Activated naive CD4-positive, alpha-beta T cell treated with anti-CD3 and anti-CD28 coated beads, Interleukin-2, amount 50 U/mL, for 16 hours (primary cell): ENCODE measurements at places on chromosomes 11 and 22.

GRCh38 chr11:102654761-102655160 is 29.6 kb upstream of the MMP20 start:
- no peak for DNase-seq

DNA sequence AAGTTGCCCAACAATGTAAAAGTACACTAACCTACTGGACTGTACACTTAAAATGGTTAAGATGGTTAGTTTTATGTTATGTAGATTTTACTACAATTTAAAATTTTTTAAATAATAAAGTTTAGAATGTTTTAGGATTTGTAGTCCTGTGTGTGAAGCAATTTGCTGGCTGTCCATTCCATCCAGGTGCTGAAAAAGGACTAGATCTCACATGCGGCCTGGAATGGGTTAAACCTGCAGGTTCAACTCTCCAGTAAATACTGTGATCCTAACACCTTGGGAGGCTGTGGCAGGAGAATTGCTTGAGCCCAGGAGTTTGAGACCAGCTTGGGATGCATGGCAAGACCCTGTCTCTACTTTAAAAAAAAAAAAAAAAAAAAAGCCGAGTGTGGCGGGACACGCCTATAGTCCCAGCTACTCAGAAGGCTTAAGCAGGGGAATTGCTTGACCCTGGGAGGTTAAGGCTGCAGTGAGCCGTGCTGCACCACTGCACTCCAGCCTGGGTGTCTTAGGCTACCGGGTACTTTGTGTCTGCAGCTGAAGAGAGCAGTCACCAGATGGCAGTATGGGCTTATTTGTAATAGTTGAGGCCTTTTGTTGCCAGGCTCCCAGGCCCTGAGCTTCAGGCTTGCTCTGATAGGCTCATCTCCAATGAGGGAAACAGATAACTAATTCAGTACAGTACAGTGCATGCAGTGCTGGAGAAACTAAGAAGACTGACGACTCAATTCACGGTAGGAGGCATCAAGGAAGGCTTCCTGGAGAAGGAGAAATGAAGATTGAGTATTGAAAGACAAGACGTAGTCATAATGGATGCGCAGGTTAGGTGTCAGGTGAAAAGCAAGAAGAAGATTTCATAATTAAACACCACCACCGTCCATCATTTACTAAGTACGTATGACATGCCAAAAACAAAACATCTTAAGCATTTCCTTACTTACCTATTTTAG is 64.7 kb upstream of the ASPHD2 start:
- DNase-seq: peak; percentile 54

- no peak for DNase-seq
Observed at GRCh38 chr11:72218251-72218745, 1.7 kb downstream of the FOLR2 start.

GRCh38 chr11:5289696-5290095 is 12.1 kb downstream of the OR51B4 start:
- DNase-seq: no peak

GRCh38 chr11:110988671-110989070 is 256.9 kb upstream of the POU2AF2 start:
- no peak for DNase-seq

- DNase-seq: no peak
Observed at GRCh38 chr11:118635642-118636041, 28.2 kb downstream of the PHLDB1 start.

DNA sequence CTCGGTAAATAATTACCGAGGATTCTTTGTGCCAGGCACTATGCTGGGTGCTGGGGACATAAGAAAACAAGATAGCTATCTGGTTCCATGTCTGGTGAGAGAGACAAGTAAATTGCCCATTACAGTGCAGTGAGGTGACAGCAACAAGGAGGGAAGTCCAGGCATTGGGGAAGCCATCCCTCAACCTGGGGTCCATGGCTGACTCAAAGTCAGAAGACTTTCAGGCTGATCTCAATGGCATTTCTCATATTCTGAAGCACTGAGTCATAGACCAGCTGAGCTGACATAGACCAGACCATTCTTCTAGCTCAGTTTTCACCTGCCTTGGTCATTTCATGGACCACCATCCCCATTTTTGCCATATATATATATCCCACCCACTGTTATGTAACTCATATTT is 158.8 kb downstream of the TTC17 start:
- no peak for DNase-seq

GRCh38 chr22:17140826-17141766 is 18.0 kb downstream of the HDHD5 start:
- no peak for DNase-seq

- no peak for DNase-seq
Observed at GRCh38 chr11:28878025-28878424, 769.8 kb downstream of the METTL15 start.

GRCh38 chr11:35139722-35140282 is 831 bp downstream of the CD44 start:
- DNase-seq: no peak

DNA sequence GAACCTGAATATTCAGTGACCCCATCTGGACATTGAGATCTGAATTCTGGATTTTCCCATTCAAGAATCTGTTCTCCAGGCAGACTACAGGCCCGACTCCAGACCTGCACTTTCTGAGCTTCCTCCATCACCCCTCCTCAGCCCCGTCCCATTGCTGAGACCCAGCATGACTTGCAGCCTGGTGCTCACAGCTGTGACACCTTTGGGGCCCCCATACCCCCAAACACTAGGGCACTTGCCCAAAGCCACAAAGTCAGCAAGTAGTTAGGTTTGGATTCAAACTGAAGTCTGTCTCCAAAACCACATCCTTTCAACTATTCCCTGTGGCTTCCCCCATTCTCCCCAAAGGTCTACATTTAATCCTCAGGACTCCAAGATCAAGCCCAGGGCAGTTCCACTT is 128.2 kb upstream of the ZBED5 start:
- no peak for DNase-seq

- DNase-seq: no peak
Observed at GRCh38 chr11:32425761-32426160, 9.6 kb downstream of the WT1 start.

GRCh38 chr11:69145050-69145380 is 10.7 kb upstream of the SMIM38 start:
- no peak for DNase-seq

GRCh38 chr11:72831521-72832300 is 17.5 kb downstream of the ATG16L2 start:
- peak; percentile 61 for DNase-seq

- no peak for DNase-seq
Observed at GRCh38 chr22:39365492-39365780, 15.6 kb downstream of the SYNGR1 start.

DNA sequence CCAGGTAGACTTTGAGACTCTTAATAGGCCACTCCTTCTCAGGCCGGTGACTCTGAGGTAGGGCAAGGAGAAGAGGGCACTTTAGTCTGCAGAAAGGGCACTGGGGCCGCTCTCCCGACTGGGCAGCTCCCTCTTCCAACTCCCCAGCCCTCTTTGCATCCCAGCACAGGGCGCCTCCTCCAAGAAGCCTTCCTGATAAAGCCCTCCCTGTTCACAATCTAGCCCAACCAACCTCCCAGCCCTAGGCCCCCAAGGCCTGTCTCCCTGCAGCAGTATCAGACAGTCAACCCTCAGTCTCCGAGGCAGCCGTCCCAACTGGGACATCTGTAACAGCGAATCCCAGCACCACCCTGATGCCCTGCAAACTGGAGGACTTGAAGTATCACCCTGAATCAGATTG is 14.3 kb upstream of the PDE2A start:
- no peak for DNase-seq

DNA sequence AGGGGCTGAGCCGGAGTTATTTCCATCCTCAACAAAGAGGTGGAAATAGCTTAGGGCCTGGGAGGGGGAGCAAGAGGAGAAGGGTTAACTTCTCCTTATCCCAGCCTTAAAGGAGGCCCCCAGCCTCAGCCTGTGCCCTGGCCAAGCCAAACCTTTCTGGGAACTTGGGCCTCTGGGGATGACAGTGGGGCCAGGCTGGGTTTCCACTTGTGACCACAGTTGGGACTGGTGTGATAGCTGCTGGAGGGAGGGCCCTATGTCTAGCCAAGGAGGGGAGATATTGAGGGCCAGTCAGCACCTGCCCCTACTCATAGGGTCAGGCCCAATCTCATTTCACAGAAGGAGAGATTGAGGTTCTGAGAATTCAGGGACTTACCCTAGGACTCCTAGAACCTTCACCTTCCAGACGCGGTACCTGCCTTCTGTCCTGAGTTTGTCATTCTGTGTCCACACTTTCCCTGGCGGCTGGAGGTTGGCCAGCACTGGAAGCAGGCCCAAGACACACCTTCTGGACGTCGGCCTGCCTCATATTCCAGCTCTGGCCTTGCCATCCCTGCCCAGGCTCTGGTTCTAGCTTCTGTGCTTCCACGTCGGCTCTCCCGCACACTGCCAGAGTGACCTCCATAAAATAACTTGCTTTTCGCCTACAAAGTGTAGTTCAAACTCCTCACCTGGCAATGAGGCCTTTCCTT is 3.1 kb downstream of the RELT start:
- no peak for DNase-seq

GRCh38 chr11:119640541-119640940 is 88.5 kb downstream of the NECTIN1 start:
- no peak for DNase-seq

GRCh38 chr11:95363708-95364107 is 132.7 kb upstream of the SESN3 start:
- no peak for DNase-seq

DNA sequence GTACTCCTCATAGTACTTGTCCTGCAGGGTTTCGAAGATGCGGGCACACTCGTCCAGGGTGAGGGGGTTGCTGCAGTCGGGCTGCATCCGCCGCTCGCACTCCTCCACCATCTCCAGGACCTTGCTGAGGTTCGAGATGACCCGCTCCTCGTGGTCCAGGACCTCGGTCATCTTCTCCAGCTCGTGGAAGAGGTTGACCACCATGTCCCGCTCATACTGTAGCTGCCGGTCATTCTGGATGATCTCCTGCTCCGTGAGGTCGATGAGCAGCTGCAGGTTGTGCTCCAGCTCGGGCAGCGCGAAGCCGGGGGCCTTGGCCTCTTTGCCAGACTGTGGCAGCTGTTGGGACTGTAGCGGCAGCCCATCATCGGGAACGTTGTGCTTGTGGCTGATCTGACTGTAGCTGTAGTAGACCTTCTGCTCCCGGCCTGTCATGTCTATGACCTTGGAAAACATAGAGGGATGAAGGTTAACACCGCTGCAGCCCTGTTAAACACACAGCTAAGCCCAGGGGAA is 13.0 kb downstream of the TFIP11 start:
- no peak for DNase-seq

- peak; percentile 33 for DNase-seq
Observed at GRCh38 chr11:120929664-120930154, 94.2 kb upstream of the TBCEL start.

- DNase-seq: no peak
Observed at GRCh38 chr11:60930394-60930793, 6.1 kb downstream of the TMEM132A start.

DNA sequence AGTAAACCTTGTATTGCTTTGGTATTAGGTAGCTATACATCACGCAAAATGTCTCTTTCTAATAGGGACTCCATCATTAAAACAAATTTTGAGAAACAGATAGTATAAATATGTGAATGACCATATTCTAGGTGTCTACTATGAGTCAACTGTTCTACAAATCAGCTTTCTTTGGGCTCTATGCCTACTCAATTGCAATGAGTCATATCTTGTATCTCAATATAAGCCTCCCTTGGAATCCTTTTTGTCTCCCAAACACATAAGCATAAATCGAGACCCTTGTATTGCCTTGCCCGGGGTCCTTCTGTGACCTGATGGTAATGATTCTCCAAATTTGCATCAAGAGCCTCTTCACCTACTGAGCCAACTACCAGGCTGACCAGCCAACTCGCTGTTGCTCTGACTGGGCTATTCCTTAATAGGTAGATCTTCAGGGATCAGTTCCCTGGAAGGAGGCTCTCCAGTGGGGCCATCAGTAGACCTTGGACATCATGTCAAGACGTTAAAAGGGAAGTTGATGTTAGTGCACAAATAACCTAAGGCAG is 22.2 kb downstream of the BLID start:
- DNase-seq: no peak

DNA sequence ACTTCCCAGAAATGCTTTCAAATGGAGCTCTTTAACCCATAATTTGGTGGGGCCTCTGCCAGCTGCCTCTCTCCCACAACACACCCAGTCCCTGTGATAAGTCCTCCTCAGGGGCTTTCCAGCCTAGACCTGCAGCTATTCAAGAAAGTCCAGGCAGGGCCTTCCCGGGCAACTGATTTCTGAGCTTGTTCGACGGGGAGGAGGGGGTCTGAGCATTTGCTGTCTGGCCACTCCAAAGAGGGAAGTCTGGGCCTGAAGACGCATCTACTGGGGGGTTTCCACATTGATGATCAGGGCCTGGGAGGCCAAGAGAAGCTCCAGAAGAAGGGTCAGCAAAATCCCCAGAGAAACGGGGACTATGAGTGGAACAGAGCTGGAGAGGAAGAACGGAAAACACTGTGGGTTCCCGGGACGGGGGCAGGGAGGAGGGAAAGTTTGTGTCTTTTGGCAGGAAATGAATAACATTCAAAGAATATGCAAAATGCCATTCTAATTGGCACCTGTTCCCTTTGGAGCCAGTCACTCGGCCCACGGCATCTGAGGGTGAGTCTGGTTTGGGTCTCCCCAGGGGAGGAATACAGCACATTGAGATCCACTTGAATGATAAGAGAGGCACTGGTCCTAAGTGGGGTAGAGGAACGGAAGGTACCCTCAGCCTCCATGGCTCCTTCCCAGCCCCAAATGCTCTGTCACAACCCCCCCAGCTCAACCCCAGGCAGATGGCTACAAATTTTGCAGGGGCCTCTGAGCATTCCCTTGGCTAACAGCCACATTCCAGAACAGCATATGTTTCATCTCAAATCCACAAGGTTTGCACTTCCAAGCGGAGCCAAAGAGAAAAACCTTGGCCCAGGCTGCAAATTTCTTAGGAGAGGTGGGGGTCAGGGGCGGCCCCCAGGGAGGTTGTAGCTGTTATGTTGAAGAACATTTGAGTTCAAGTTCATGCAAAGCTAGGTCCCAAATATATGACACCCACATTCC is 72.0 kb downstream of the RPUSD4 start:
- DNase-seq: no peak

- no peak for DNase-seq
Observed at GRCh38 chr22:47233316-47234243, 471.1 kb downstream of the TBC1D22A start.

- no peak for DNase-seq
Observed at GRCh38 chr22:23109079-23109347, 32.8 kb downstream of the RSPH14 start.

- no peak for DNase-seq
Observed at GRCh38 chr11:92131289-92131865, 93.2 kb upstream of the FAT3 start.
